ENCODE measurements at places on chromosomes 13 and 19.

DNA sequence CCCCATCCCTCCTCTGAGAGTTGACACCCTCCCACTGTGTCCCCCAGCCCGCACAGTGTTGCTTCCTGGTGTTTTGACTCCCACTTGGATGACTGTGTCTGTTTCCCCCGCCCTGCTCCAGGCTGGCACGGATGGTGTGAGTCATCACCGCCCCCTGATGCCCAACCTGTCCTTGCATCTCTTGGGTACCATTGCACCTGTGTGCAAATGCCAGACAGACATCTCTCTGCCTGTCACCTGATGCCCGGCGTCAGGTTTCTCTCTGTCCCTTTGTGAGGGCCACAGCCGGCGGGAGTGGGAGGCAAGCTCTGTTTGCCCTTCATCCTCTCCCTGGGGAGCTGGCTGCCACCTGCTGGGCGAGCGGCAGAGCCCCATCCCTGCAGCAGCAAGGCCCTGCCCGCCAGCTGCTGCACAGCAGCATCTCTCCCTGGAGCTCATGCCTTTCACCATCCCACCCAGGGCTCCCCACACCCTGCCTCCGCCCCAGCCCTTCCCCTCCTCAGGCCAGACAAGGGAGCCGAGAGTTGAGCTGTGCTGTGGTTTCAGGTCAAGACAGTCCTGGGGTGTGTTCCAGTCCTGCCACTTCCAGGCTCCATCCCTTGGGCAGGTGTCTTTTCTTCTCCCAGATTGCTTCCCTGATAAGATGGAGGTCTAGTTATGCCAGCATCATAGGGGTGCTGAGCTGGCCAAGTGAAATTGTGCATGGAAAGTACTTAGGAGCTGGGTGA is 29.7 kb downstream of the NKPD1 start:
- peak; percentile 16 for DNase-seq

- no peak for DNase-seq
These were observed 2.3 kb upstream of the PRKACA start for GRCh38 chr19:14119644-14120496.

- no peak for DNase-seq
These were observed 32.7 kb downstream of the FBN3 start for GRCh38 chr19:8116437-8117293.

DNA sequence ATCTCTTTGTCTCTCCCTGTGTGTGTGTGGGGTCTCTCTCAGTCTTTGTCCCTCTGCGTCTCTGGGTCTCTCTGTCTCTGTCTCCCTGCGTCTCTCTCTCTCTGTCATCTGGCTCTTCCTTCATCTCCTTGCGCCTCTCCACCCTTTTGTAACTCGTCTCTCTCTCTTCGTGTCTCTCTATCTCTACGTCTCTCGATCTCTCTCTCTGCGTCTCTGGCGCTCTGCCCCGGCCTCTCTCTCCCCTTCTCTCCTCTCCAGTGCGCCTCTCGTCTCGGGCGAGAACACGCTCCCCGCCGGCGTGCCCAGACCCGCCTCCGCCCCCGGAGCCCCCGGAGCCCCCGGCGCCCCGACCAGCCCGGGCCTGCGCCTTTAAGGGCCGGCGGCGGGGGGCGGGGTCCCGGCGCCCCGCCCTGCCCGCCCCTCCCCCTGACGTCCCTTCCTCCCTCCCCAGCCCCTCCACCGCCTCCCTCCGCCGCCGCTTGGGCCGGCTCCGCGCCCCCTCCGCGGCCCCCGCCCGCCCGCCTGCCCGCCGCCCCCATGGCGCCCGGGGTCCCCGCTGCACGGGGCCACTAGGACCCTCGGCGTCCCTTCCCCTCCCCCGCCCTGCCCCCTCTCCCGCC is at the start of gene MARK4:
MARK4 (plus strand) TSS at position 440 of the 620 bp plus-strand sequence. CDS start 318 bp downstream, outside the sequence.
- peak; percentile 66 for DNase-seq

GRCh38 chr13:107266657-107267056 is 698.7 kb upstream of the ARGLU1 start:
- no peak for DNase-seq

GRCh38 chr13:114071410-114071809 is 61.0 kb downstream of the RASA3 start:
- DNase-seq, result no peak

- DNase-seq, result no peak
These were observed 31.0 kb downstream of the PIP5K1C start for GRCh38 chr19:3669082-3669946.

DNA sequence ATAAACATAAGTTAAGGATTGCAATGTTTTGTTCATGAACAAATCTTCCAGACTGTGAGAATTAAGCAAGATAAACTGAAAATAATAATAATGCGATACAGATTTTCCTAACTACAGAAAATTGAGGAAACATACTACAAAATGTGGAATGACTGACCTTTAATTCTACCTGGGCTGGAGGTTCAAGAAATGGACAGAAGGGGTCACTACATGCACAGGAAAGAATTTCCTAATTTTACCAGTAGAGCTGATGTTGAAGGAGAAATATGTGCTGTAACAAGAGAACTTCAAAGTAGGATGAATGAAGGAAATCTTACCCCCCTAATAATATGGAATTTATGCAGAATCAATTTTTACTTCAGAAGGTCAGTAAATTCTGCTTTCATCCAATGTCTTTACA is 62.3 kb downstream of the ZNF627 start:
- peak; percentile 8 for DNase-seq
